ENCODE measurements at places on chromosomes 12 and 14.

DNA sequence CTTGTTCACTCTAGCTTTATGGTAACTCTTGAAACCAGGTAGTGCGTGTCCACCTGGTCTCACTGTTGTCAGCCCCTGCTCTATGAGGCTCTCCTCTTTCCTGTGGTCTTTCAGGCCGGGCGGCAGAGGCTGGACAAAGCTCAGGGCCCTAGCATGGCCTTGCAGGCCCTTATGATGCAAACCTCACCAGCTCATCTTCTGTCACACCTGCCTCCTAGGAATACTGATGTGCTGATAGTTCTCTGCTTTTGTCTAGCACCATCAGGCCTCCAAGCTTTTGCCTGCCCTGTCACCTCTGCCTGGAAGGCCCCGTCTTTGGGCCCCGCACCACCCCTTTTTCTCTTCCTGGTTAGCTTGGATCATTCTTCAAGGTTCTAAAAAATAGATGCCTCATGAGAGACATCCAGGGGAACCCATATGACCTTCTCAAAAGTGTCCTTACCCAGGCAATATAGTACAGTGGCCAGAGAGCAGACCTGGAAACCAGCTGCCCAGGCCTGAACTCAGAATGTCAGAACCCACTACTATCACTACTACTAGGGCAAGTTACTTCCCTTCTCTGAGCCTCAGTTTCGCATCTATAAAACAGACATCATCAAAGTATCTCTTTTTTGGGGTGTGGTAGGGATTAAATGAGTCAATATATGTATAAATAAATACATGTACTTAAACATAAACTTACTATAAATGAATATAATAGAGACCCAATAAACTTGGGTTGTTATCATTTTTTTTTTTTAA is 91.7 kb downstream of the ZFP36L1 start:
- DNase-seq = no peak

GRCh38 chr14:77554816-77555599 is 56.4 kb upstream of the ISM2 start:
- no peak for DNase-seq

- DNase-seq = no peak
Observed at GRCh38 chr14:23932639-23933038, 20.9 kb upstream of the DHRS4 start.

DNA sequence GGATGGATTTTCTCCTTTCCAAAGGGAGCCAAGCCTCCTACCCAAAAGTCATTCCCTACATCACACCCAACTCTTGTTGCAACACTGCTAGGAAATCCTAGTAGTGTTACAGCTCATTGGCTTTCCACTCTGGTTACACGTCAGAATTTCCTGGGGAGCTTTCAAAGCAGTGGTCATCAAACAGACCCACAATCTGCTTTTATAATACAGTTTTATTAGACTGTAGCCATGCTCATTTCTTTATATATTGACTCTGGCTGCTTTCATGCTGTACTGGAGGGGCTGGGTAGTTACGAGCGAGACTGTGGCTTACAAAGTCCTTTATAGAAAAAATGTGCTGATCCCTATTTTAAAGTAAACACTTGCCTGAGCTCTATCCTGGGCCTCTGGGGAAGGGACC is 34.3 kb downstream of the ZFYVE26 start:
- DNase-seq = no peak

- no peak for DNase-seq
Observed at GRCh38 chr12:48023386-48023785, 19.1 kb upstream of the COL2A1 start.

- DNase-seq = no peak
Observed at GRCh38 chr14:79395061-79395460, 816.2 kb downstream of the DIO2 start.

DNA sequence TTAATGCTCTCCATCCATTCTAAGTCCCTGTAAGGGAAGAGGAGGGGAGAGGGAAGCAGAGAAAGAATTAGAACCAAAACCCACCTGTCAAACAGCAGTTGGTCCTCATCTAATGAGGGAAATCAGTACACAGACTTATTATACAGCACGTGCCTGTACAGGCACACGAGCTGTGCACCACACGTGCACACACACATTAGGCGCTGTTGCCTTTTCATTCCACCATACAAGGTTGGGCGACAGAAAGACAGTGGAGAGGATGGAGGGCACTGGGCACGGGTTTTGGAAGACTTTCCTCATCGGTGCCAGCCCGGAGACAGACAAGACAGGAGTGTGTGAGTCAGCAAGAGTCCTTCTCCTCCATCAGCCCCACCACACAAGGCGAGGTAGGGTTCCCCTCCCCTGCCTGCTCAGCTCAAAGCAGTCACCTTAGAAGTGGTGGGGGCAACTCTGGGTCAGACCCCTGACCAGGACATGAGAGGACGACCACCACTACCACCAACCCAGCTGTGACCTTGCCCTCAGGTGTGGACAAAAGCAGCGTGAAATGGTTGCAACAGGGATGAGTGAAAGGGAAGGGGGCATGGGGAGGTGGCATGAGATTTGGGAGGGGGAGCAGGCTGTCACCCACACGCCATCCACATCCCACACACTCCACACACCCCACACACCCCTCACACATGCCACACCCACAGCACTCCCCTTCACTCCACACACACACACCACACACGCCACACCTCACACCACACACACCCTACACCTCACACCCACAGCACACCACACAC is 80.7 kb downstream of the ACTN1 start:
- no peak for DNase-seq

GRCh38 chr14:88468406-88468805 is 82.9 kb downstream of the SPATA7 start:
- peak; percentile 71 for DNase-seq

DNA sequence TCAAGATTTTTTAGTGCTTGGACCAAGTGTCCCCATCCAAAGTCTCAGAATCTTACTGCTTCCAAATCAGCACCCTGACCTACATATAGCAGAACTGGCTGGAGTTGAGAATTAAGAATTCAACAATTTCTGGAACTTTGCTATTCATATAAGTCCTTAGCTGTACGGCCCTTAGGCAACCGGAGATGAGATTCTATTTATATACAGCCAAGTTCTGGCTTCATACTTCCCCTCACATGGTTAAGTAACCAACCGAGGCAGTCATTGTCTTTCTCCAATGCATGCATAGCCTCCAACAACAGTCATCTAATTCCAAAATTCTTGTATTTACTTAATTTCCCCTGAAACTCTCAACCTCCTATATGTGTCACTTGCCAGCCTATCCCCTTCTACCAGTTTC is 76.6 kb downstream of the SINHCAF start:
- no peak for DNase-seq

DNA sequence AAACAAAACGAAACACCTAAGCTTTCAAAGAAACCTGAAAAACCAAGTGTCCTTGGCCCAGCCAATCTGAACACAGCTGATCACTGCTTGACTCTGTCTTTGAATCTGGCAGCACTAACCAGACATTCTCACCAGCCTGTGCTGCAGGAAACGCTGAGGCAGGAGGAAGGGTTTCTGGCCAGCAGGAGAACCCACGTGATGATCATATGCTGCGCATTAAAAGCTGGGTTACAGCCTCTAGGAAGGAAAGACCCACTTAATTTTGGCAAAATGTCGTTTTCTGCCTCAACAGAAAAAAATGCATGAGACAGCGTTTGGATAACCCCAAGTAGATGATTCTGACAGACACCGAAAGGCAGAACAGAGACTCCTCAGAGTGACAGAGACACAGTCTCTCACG is 9.8 kb downstream of the APPL2 start:
- no peak for DNase-seq

GRCh38 chr14:57748279-57748678 is 117.6 kb downstream of the SLC35F4 start:
- no peak for DNase-seq

- DNase-seq = no peak
Observed at GRCh38 chr14:85512451-85512850, 17.5 kb upstream of the FLRT2 start.

DNA sequence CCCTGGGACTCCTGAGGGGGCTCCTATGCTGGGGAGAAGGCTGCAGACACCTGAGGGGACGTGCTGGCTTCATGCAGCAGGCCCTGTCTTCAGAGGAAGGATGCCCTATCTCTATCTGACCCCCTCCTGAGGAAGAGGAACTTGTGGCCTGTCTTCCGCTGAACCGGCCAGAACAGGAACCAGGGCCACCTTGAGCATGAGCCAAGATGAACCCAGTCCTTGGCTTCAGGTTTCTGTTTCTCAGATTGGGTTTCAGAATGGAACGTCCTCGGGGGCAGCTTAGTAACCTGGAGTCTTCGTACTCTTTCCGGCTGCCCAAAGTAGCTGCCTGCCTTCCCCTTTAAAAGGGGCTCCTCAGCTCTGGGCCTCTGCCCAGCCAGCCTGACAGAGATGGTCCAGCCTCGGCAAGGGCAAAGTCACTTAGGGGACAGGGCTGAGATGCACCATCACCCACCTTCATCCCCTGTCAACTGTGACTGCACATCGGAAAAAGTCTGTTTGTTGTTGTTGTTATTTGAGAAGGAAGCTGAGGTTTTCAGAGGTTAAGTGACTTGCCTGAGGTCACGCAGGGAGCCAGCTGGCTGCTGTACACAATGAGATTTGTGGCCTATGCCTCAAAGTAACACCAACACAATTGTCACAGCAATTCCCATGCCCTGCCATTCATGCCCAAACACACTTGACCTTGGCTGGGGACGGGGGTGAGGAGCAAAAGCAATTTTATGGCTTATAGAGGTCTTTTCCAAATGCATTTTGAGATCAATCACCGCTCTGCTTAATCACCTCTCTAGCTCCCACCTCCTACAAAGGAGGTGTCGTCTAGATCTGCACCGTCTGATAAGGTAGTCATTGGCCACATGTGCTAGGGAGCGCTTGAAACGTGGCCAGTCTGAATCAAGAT is 13.4 kb downstream of the ASB2 start:
- DNase-seq = peak; percentile 13

- DNase-seq = no peak
Observed at GRCh38 chr14:42715316-42715715, 1108.6 kb downstream of the LRFN5 start.

GRCh38 chr12:108441549-108441948 is 73.5 kb upstream of the FICD start:
- no peak for DNase-seq

- no peak for DNase-seq
Observed at GRCh38 chr12:40158592-40159111, 52.8 kb upstream of the SLC2A13 start.

DNA sequence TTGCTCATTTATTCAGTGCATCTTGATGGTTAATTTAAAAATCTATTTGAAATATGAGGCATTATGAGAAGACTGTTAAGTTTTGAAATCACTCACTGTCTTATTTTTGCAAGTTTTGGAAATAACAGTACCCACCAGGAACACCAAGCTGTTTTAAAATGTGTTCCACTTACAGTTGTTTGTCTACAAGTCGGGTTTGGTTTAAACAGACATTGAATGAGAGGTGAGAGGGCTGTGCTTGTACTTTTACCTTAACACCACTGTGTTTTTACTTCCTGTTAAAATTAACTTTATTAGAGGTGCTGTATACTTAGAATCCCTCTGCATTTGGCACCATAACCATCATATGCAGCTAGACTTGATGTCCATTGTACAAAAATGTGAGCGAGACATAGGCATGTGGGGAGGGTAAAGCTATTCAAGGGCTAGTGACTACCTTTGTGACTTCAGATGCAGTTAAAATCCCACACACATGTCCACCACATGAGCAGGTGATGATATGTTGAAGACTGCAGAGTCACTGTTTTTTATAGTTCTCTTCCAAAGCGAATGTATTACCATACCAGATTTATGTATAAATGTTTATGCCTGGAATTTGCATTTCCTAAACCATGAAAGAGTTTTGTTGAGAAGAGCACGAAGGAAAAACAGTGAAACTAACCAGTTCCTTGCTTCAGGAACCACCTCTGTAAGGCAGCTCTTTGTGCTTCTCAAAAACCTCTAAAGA is 12.9 kb downstream of the ELK3 start:
- no peak for DNase-seq

GRCh38 chr12:107580750-107581618 is 104.6 kb upstream of the PWP1 start:
- DNase-seq = no peak

GRCh38 chr12:118124333-118124874 is 11.5 kb upstream of the PEBP1 start:
- DNase-seq = no peak

DNA sequence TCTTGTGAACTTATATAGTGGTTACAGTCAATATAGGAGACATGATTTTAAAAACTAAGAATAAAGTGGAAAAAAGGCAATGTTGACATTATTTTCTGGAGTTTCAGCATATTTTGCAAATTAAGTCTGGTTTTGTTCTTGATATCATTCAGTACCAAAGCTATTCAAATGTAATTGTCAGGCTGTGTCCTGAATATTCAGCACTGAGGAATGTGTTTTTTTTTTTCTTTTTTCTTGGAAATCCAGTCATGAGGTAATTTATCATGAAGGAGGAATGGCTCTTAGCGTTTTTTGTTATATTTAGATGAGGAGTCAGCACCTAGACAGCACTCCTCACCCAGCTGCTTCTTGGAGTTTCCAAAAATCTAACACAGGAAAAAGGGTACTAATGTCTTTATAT is 225.5 kb downstream of the CCDC91 start:
- DNase-seq = no peak

DNA sequence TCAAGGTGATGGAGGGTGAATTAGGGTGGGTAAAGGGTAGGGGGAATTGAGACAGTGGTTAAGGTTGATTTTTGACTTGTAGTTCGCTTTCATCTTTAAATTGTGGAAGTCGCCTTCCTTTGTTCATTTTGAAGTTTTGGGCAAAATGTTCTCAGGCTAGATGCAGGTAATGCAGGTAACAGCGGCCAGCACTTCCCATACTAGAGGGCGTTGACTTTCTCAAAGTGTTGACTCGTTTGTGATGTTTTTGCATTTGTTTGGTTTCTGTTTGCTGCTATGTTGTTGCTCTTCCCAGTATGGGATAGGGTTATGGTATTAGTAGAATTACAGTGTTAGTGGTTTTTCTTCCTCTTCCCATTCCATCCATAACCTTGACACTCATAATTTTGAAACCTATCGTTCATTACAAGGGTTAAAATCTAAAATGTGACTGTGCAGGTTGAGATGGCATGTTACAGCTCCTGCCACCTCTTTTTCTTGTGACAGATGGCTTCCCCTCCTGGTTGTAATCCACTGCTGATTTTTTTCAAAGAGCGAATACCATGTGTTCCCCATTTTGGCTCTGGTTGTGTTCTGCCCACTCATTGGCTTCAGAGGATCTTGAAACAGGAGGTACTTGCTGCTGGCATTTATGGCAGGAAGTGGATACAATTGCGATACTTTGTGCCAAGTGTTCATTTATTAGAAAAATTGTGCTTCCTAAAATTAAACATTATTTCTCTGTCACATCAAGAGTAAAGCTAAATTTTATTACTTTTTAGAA is 57.1 kb downstream of the ERC1 start:
- DNase-seq = no peak

DNA sequence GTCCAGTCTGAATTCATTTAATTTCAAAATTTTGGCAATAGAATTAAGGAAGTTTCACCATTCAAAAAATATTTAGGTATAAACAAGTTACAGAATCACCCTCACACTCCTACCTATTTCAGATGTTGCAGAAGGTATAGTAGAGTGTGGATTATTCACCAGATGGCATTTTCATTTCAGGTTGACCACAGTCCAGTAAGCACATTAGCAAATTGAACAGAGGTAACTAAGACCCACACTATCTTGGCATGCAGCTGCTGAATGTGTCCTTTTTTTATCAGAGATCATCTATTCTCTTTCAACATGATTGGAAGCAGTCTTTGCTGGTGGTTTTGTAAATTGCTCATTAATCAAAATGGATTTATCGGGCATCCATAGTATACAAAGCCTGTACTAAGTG is 151.8 kb upstream of the GARIN6 start:
- no peak for DNase-seq

GRCh38 chr12:77122236-77122635 is 56.9 kb upstream of the E2F7 start:
- peak; percentile 60 for DNase-seq

- no peak for DNase-seq
Observed at GRCh38 chr12:69161829-69162228, 77.5 kb upstream of the CPSF6 start.
